CD4-positive, alpha-beta T cell treated with Interleukin-4 for 1 hour (primary cell): ENCODE measurements at places on chromosomes 16 and 17.
A peak's percentile ranks its signal among the peaks of the same experiment; 100 is the strongest.

- peak; percentile 30 for DNase-seq
Observed at GRCh38 chr16:46972429-46973206, 856 bp downstream of the DNAJA2 start.

DNA sequence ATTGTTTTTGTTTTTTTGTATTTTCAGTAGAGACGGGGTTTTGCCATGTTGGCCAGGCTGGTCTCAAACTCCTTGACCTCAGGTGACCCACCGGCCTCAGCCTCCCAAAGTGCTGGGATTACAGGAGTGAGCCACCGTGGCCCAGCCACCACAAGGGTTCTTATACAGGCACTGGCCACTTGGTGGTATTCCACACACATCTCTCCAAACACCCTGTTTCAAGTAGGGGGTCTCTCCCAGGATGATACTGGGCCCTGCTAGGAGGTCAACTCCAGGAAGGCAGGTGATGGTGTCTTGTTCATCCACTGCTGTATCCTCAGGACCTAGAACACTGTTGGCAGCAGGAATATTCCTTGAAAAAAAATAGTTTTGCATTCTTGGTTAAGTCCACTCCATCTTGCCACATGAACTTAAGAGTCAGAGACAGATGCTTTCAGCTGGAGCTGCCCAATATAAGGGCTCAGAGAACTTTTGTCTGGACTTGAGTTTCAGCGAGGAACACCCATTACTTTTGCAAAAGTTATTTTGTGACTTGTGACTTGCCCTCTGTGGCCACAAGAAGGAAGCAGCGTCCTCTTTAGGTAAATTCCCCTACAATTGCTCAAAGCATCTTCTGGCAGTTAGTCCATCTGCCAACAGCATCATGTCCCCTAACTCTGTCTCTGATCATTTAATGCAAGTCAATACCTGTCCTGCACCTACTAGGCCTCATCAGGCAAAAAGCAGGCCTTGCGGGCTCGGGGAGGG, 7.4 kb upstream of the EEF2K start:
- DNase-seq = no peak

GRCh38 chr17:78868391-78868790, 27.8 kb upstream of the USP36 start:
- no peak for DNase-seq

DNA sequence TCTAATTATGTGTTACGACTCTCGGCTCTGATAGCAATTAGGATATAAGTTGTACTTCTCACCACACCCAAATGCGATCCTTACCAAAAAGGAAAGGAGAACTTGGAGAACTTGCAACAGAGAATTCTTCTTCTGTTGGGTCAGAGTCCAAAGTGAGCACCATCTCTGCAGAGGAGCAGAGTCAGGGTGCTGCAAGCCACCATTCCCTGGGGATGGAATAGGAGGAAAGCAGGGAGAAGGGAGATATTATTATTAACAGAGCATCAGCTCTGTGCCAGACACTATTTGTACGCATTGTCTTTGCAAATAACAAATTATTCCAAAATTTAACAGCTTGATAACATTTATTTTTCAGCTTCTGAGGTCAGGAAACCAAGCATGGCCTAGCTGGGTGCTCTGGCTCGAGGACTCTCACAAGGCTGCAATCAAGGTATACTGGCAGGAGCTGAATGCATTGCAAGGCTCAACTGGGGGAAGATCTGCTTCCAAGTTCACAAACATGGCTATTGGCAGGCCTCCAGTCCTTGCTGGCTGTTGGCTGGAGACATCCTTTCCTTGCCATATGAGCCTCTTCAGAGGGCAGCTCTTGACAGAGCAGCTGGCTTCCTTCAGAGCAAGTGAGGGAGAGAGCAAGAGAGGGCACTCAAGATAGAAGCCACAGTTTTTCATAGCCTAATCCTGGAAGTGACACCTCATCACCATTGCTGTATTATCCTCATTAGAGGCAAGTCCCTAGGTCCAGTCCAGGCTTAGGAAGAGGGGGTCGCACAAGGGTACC, 296.2 kb upstream of the CDH5 start:
- DNase-seq = no peak

DNA sequence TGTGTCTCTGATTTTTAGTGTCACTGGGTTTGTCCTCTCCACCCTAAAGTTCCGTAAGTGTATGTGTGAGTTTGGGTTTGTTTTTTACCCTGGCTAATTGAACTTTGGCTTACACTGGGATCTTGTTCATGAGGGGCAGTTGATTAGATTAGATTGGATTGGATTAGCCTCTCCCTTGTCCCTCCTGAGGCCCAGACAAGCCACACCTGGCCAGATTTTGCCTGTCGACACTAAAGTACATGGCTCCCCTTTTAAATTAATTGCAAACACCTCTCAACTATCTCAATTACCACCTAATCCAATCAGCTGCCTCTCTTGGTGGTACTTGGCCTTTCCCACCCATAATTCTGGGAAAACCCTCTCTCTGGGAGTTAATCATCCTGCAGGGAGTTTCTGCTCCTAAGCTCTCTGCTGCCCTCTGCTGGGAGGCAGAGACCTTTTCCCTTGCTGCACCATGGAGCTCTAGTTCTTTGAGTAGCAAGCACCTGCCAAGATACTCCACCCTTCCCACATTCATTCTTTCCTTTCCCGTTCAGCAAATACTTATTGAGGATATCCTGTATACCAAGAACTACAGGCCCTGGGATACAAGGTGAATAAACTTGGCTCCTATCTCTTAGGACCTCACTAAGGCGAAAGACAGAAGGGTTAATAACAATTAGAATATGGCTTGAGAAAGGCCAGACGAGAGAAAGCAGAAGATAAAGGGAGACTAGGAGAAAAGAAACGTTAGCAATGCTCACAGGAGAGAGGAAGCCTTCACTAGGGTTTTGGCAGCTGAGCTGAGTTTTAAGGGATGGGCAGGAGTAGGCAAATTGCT, 60.0 kb upstream of the MPHOSPH6 start:
- DNase-seq = peak; percentile 52

DNA sequence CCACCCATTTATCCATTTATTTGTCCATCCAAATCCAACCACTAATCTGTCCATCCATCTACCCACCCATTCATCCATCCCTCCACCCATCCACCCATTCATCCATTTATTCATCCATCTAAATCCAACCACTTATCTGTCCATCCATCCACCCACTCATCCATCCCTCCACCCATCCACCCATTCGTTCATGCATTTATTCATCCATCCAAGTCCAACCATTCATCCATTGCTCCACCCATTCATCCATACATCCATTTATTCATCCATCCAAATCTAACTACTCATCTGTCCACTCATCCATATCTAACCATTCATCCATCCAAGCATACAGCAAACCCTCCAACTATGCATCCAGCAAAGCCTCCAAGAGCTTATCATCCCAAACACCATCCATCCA, 267.3 kb downstream of the XYLT1 start:
- no peak for DNase-seq

DNA sequence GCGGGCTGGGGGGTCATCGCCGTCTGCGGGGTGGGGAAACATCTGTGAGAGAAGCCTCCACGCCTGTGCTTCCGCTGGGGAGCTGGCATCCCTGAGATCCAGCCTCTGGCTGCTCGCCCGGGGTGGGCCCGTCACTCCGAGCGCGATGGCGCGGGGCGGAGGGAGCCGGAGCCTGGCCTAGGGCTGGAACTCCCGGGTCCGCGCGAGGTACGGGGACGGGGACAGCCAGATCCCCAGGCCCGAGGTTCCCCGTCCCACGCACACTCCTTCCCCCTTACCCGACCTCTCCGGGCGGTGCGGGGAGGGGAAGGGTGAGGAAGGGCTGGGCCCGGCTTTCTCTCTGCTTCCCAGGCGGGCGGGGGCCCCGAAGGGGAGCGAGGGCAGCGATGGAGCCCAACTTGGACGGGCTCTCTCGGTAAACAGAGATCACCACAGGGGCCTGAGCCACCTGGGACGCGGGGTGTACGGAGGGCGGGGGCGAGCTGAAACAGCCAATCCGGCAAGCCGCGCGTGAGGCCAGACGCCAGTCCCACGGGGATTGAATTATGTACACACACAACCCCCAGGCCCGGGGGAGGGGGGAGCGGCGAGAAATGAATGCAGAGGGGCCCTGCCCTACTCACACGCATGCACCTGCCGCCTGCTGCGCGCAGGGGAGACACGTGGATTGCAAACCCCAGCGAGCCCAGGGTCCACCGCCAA, at the start of gene SLC16A11:
Gene SLC16A11 (minus strand): TSS at position 596 of the 702 bp plus-strand sequence. CDS start 579 bp downstream, at position 17.
- DNase-seq = peak; percentile 71

DNA sequence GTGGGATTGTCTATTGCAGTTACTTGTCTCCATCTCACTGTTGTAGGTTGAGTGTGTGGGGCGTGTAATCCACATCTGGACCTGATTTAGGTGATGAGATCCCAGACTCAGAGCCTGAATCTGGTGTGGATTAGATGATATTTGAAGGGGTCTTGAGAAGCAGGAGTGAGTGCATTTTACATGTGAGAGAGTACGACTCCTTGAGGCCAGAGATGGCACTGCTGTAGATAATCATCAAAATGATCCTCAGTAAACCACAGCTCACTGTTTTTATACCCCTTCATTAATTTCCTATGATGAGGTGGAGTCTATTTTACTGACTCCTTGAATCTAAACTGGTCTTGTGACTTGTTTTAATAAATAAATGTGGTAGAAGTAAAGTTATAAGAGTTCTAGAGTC, 732.5 kb downstream of the KCNJ2 start:
- no peak for DNase-seq

GRCh38 chr16:82504836-82505235, 121.9 kb upstream of the CDH13 start:
- DNase-seq = no peak

GRCh38 chr16:11668623-11669379, 546 bp downstream of the SNN start:
- no peak for DNase-seq

DNA sequence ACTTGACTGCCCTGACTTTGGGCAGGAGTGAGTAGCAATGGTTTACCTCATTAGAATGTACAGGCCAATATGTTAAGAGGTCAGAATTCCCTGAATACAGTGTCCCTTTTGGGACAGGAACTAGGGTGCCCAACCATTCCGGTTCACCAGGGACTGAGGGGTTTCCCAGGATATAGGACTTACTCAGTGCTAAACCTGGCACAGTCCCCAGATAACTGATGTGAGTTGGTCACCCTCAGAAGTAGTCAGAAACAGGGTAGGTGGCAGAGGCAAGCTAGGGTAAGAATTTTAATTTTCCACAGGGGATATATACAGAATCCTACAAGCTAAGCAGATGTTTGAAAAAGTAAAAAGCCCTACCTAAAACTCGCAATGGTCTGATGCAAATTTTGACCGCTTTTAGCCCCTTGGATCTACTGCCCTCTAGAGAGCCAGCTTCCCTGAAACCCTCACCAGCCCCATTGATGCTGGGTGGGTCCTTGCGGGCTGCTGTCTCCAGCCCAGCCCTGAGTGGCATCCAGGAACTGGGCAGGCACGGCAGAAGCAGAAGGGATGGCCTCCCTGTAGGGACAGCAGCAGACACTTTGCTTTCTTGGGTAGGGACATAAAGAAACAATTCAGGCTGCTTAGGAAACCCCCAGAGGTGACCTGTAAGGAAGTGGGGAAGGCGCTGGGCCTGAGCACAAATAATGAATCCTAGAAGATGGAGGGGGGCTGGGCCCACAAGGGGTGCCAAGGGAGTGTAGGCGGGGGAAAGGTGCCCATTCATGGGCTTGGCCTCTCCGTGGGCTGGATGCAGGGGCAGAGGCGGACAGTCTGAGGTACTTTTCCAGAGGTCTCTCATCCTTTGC, 434.8 kb downstream of the SLC39A11 start:
- DNase-seq = no peak

GRCh38 chr17:21201298-21201595, 12.7 kb downstream of the TMEM11 start:
- DNase-seq = no peak

DNA sequence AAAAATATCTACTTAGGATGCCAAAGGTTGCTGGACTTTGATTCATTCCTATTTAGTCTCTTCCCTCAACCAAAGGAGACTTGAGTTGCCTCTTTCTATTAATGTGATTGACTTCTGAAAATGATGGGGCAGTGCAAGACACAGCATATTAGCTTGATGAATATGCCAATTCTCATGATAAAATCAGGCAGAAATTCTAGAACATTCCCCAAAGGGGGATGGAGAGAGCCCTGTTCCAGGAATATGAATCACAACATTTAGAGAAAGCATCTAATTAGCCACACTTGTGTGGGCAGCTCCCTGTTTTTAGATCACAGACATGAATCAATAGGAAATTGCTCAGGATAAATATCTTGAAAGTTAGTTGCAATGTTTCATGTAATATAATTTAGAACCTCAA, 584.0 kb upstream of the CDH8 start:
- DNase-seq = no peak

- no peak for DNase-seq
Observed at GRCh38 chr16:21274172-21274726, 3.8 kb downstream of the CRYM start.

GRCh38 chr16:10599626-10600025, 19.2 kb upstream of the EMP2 start:
- DNase-seq = no peak

- no peak for DNase-seq
Observed at GRCh38 chr16:89823087-89823823, 5.0 kb upstream of the SPIRE2 start.

DNA sequence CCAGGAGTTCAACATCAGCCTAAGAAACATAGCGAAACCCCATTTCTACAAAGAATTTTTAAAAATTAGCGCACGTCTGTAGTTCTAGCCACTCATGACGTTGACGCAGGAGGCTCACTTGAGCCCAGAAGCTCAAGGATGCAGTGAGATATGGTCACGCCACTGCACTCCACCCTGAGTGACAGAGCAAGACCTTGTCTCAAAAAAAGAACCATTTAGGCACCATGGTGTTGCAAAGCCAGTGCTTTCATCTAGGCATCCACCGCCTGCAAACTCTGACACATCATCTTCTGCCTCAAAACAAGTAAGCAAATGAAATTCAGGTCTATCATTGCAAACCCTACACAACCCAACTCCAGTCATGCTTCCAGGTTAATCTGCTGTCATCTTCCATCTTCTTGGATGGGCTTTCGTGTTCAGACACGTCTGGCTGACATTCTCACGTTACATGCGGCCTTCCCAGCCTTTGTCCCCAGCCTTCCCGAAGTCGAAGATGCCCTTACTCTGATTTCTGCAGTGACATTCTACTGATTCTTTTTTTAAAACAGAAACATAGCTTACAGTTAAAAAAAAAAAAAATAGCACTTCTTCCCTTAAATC, 8.9 kb downstream of the ANKRD11 start:
- no peak for DNase-seq

DNA sequence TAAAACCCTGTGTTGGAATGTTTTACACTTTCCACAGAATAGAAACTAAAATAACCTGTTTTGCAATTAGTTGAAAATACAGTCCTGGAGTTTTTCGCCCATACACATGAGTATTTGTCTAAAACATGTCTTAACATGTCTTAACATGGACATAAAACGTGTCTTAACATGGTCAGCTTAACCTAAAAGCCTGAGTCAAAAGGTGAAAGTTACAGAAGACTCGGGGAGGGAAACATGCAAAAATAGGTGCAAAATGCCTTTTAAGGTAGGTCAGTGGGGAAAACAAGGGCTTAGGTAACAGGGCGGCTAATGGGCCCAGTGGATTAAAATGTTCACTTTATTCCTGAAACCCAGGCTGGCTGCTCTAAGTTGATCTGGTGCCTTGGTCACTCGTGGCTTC, 56.1 kb upstream of the RBL2 start:
- no peak for DNase-seq

GRCh38 chr16:5025171-5025632, 8.5 kb downstream of the NAGPA start:
- DNase-seq = no peak
